ENCODE measurements at places on chromosomes 7 and 10.

- no peak for DNase-seq
These were observed 1.1 kb upstream of the STK32C start for GRCh38 chr10:132308587-132309470.

GRCh38 chr10:64636461-64636860 lies 1115.3 kb downstream of the REEP3 start:
- DNase-seq, result no peak

GRCh38 chr7:87872346-87872745 lies 3.8 kb downstream of the SLC25A40 start:
- DNase-seq, result no peak

DNA sequence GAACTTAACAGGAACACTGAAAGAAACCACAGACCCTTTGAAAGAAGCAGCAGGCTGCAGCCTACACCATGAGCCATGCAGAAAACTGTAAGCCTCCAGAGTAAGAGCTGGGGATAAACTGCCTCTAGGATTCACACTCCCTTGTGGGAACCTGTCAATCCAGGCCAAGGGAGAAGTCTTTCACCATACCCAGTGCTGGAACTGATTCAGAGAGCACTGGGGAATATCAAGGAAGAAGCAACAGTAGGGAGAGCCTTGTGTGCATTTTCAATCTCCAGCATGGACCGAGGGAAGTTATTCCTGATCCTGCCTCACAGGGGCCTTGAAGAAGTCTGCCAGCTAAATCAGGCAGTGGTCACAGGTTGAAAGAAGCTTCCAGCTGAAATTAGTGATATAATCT lies 282.2 kb downstream of the AGMO start:
- DNase-seq, result no peak

- DNase-seq, result peak; percentile 20
These were observed at the start of gene GSTO1 for GRCh38 chr10:104254493-104255310. Gene GSTO1 (plus strand): TSS chr10:104254892. CDS start chr10:104254929, 37 bp downstream.

DNA sequence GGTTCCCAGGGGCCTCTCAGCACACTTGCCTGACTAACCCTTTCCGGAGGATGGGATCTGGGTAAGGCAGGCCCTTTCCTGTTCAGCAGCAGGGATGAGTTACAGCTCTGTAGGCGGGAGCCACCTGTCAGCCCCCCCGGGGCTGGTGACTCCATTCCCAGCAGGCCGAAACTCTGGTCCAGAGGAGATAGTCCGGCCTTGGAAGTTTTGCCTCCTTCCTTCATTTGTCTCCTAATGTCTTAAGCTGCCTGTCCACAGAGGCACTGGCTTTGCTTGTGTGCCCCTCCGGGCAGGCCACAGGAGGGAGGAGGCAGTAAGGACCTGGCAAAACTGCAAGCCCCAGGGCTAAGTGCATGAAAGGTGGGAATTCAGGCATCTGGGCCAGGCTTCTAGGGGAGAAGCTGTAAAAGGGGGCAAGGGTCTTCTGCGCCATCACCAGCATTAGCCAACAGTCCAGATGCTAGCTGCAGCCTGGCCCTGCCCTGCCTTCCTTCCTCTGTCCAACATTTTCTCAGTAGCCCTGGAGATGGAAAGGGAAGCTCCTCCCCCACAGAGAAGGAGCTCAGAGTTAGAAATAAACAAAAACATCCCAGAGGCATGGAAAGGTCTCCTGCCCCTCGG lies 1.2 kb downstream of the ADIRF start:
- DNase-seq, result no peak

DNA sequence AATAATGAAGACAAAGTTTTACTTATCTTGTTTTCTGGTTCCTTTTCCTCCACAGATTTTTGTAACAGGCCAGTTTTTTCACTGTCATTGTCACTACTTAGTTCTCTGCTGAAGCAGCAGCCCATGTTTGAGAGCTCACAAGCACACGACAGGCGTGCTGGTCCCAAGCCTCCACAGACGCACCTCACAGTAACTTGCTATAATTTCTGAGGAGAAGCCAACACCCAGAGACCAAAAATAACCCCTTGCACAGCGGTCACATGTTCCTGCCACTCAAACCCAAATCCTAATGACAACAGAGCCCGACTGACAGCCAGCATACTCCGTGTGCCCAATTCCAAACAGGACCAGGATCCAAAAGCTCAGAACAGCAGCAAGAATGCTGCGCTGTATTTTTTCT lies 58.5 kb downstream of the LARP4B start:
- no peak for DNase-seq

DNA sequence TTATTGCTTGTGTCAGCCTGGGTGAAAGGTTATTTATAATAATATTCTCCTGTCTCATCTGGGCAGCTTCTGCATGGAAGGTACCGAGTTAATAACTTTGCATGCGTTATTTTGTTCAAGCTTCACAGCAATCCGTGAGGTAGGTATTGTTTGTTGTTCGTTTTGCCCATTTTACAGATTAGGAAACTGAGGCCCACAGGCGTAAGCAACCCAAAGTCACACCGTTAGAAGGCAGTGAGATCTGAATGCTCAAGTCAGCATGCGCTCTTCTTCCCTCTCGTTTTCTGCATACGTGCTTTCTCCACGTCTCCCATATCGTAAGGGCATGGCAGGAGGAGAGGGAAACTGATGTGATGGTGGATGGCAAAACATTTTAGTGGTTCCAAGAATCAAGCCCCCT lies 34.1 kb downstream of the LHPP start:
- no peak for DNase-seq

GRCh38 chr10:124047427-124048152 lies 45.8 kb downstream of the CHST15 start:
- no peak for DNase-seq

GRCh38 chr7:92647011-92647625 lies 56.9 kb upstream of the FAM133B start:
- DNase-seq, result no peak

All from activated T-helper 1 cell treated with anti-CD3 and anti-CD28 coated beads, Interleukin-2, amount 50 U/mL, for 16 hours (primary cell).